ENCODE measurements at places on chromosomes 1 and 21.
A peak's percentile ranks its signal among the peaks of the same experiment; 100 is the strongest.

DNA sequence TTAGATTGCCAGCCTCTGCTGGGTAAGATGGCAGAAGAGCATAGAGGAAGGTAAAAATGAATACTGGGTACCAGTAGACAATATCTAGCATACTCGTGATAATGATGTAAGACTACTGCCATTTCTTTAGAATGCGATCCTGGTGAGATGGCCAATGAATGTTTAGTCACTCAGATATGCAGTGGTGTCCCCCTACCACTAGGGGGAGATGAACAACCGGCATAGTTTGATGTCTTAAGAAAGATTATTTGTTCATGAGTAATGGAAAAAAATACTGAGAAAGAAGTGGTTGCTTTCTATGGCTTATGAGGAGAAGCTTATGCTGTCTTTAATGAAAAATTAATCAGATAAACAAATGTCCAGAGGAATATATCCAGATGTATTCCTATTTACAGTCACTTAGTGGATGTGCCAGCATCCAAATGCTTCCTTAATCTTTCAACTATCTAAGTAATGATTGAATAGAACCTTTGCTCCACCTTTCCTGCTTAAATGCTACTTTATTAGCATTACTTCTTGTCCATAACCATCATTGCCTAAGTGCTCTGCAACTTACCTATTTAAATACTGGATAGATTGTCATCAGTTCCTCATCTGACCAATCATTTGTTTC lies 256.6 kb downstream of the ST6GALNAC3 start:
- peak; percentile 61 for DNase-seq

DNA sequence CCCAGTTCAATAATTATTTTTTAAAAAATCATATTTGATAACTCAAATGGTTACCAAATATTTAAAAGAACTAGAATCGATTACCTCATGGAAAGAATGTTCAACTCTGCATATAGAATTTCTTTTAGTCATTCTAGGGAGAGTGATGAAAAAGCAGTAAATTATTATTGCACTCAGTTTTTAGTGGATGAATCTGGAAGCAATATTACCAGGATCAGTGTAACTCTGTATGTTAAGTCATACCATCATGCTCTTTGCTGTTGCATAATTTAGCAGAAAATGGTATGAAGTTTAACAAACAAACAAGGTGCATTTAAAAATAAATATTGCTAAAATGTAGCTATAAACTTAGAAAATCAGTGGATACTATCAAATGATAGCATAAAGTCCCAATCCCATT lies 46.1 kb upstream of the ARHGAP29 start:
- DNase-seq = no peak

DNA sequence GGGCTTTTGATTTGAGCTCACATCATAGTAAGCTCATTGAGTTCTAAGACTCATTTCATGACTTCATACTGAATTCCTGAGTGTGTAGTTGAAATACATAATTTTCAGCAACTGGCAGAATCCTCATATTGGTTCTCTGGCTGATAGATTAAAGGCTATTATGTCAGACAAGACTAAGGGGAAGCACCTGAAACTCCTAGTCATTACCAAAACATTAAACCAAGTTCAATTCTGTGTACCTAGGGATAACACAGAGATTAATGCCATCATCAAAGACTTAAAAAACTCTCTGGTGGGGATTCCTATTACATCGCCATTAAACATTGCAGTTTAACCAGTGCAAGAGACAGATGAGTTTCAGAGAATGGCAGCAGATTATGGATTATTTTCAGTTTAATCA lies 339.1 kb downstream of the PTPRC start:
- no peak for DNase-seq

DNA sequence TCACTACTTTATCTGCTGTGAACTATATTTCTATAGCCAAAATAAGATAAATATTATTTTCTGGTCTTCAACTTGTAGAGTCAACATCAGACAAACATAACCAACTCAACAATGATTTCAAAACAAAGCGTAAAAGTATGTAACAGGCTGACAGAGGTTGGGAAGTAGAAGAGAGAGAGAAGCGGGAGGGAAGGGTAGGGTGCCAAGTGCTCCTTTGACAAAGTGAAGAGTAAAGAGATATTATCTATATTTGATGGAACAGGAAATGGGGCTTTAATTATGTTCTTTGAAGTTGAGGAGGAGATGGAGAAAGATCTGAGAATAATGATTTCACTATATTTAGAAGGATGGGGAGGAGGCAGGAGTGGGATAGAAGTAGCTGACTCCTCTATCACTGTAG lies 70.1 kb downstream of the DNTTIP2 start:
- DNase-seq = no peak

- DNase-seq = peak; percentile 79
These were observed 58.5 kb upstream of the ACTL8 start for GRCh38 chr1:17696417-17697301.

DNA sequence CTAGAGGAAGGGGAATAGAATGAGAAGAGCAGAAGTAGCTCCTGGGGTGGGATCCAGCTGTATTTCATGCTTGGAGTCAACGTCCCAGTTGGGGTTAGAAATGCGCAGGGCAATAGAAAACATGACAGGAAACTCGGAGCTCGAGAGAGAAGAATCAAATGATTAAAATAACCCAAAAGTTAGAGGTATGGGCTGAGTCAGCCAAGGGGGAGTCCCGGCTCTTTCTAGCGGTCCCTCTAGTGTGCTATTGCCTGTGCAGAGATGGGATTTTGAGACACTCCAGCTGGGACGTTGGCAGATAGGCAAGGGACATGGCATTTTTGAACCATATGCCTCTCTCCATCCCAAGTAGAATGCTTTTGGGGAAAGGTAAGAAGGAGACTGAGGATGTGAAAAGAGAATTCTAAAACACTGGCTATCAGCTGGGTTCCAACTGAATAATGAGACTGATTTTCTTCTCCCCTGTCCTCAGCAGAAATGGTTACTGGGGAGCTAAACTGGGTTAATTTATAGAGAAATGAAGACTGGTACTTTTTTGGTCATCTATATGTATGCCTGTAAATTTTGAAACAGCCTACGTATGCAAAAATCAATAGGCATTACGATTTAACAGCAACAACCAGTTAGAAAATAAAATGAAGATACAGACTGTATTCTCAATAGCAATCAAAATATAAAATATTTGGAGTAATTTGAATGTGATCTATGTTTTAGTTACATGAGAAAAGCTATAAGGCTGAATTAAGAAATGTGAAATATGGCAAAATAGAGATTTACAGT lies 7.0 kb upstream of the VPS26C start:
- DNase-seq = no peak

GRCh38 chr21:26820509-26820908 lies 24.7 kb downstream of the ADAMTS1 start:
- DNase-seq = no peak

GRCh38 chr1:77888081-77888780 lies at the start of gene NEXN:
Gene NEXN, plus strand, starts transcription at chr1:77888624. Its CDS starts 27,483 bp downstream, at chr1:77916107.
- peak; percentile 67 for DNase-seq

DNA sequence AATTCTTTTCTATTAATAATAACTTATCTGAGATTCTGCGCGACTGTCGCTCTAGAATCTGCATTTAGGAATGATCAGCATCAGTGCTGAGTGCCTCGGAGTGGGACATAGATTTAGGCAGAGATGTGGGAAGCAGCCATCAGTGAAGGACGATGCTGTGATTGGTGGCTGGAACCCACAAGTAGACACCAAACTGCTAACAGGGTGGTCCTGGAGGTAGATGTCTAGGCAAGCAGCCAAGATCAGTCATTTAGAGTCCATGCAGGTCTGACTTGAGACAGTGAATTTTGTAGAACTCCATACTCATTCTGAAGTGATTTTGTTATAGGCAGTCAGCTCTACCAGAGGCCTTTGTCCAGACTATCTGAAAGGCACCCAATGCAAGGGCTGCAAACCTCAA lies 51.8 kb upstream of the LYST start:
- DNase-seq = no peak

DNA sequence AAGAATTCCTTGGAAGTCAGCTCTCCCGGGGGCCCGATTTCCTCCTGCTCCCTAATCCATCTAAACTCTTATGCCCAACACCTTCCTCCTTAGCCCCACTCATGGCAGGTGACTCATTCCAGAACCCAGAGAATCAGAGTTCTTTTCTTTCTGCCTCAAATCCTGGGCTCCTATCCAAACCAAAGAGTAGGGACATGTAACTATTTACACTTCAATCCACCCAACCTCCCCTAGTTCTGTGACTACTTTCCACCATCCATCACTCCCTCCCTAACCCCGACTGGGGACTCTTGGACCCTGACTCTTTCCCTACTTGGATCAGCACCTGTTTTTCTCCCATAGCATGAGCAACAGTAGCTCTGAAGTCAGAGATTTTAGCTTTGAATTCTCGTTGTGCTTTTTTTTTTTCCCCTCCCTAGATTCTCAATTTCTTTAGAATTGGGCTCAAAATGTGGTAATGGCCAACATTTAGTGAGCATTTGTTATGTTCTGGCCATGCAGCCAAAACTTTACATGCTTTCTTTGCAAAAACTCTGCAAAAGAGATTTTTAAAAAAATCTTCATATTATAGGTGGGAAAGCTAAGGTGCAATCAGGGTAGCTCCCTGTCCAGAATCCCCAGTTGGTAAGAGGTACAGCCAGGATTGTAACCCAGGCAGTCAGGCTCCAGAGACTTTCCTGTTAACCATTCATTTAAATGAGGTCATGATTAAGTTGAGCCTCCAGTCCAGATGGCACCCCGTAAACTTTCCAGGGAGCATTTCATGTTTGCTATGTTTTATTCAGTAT lies 7.5 kb upstream of the CYP4A11 start:
- no peak for DNase-seq

DNA sequence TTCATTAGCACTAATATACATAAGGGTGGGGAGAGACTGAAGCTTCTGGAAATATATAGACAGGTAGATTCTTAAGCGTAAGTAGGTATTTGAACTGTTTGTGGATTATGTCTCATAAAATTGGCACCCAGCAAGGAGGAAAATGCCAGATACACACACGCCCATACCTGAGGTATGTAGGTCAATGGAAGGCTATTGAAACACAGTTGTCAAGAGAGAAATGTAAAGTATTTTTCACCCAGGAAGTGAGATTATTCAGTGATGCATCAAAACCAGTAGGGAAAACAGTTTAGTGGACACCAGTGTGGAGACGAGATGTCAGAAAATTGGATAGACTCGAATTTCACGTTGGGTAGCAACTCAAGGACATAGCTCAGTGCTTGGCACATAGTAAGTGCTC lies 4.7 kb upstream of the RSPH1 start:
- no peak for DNase-seq

GRCh38 chr1:32870615-32871363 lies at the start of gene FNDC5:
Gene FNDC5, minus strand, starts transcription at chr1:32870912.
- DNase-seq = no peak

Measured in HFFc6 (cell line).